ENCODE measurements at places on chromosomes 5 and 9.

DNA sequence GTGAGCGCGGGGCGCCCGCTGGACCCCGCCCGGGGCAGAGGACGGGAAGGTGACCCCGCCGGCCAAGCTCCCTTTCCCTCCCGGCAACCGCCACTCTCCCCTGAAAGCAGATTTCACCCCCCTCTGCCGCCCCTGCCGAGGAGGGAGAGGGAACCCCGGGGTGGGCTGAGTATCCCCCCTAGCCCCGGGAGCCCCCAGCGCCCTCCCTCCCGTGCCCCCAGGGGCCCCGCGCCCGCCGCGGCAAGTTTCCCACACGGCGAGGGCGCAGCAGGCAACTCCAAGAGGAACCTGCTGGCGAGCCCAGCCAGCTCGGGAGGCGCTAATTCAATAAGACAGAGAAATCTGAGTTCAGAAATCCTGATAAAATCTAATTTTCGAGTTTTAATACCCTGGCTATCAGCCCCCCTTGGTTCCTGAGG is 1.6 kb downstream of the NTNG2 start:
- no peak for DNase-seq

GRCh38 chr9:97529363-97530076 is 28.1 kb downstream of the TMOD1 start:
- no peak for DNase-seq

- DNase-seq, result no peak
These were observed 155.5 kb upstream of the NMUR2 start for GRCh38 chr5:152560512-152561137.

DNA sequence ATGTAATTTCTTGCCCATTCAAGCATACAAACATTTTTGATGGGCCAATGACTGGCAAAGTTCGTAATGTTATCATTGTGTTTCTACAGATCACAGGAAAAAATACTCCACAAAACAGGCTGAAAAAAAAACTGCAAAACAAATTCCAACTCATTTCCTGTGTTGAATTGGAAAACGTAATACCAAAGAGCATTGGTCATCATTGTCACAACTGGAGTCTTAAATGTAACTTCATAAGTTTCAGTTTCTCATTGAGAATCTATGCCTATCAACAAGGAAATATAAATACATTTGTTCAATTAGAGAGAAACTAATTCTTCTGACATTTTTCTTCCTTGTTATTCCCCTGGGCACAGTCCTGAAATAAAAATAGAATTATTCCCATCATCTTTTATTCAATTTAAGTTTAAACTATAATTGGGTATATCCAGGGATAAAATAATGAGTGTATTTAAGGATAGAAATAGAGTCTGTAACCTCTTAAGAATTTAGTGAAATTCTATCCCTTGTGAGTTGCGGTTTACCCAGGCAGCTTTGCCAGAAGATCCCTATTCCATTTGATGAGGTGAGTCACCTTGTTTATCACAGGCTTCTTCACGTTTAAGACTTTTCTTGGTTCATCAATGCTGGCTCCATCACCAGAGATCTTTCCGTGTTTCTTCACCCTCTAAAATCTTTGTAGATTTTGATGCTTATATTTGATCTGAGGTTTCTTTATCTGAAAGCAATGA is 112.7 kb upstream of the ITGA1 start:
- no peak for DNase-seq

DNA sequence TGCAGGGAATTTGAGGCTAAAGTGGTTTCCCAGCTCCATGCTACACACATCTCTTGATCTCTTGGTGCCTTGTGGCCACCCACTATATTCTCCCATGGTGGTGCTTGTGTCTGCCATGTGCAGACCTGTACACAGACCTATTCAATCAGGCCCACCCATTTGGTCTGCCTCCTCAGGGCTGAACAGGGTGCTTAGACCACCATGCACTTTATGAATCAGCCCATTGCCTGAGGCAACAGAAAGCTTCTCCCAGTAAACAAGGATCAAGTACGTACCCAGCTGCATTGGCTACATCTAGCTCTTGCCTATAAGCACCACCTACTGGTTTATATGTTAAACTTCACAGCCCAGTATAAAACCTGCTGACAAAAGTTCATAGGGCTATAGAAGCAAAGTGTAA is 664.3 kb upstream of the EDIL3 start:
- DNase-seq, result no peak

DNA sequence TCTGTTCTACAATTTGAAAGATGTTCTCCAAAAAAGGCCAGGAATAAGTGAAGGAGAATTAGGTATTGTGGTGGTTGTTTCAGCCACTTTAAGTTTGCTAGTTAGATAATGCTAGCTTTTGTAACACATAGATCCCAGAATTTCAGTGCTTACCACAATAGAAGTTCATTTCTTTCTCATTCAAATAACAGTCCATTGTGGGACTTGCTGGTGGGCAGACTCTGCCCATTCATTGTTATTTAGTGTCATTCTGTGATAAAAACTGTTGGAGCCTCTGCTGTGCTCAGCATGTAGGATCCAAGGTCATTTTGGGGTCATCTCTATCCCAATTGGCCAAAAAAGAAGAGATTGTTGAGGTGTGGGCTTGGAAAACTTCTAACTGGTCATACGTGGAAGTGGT is 106.8 kb downstream of the CCDC192 start:
- no peak for DNase-seq
